ENCODE measurements at places on chromosomes 2 and 18. TPM values are rescaled to one million over a fixed set of nuclear protein-coding genes. Genes with fewer than 3 reads are reported as not detected.
A peak's percentile ranks its signal among the peaks of the same experiment; 100 is the strongest.

The SLC9A4 gene
- not detected for total RNA-seq

The IL36G gene
- 0.40 TPM for total RNA-seq

The FNDC4 gene
- 0.64 TPM for total RNA-seq

The TMEM169 gene
- total RNA-seq: 0.15 TPM

DNA sequence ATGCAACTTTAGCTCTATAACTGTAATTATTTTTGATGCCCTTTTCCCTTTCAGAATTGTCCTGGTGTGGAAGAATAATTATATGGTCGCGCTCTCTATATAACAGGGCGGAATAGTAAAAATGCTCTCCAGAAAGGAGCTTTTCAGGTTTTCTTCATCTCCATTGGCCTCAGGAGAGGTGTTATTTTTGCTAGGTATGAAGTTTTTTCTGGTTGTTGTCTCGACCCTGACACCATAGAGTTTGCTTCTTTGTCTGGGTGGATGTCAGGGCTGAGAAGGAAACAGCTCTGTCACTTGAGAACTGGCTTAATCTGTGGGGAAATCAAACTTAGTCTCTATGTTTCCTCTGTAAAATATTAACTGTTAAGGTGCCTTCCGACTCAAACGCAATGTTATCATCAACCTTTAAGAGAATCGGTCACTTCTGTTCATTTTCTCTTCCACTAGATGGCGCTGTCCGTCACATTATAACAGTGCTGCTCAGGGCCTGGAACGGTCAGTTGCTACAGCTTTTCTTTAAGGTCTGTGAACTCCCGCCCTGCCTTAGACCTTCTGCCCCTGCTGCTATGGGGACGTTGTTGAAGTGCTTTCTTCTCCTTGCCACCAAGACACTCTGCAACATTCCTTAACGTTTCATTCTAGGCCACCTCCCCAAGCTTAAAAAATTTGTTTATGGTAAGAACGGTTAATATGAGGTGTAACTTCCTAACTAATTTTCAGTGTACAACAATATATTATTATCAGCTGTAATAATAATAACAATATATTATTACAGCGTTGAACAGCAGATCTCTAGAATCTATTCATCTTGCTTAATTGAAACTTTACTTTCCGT, 23.8 kb upstream of the SERPINB12 start:
- peak; percentile 66 for DNase-seq

DNA sequence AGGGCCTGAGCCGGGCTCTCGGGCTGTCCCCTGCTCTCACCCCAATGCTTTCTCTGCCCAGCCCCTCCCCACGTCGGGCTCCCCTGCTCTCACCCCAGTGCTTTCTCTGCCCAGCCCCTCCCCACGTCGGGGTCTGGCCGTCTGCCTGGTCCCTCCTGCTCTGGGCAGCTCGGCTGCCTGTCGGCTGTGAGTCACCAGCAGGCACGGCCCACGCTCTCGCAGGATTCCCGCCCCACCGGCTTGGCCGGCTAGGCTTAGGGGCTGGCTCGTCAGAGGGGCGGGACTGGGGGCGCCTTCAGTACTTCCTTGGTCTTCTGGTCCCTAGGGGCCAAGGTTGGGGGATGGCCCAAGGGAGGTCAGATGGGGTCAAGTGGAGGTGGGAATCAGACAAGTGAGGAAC, 3.3 kb downstream of the BOK start:
- DNase-seq: peak; percentile 46

GRCh38 chr2:240604291-240604938, 17.9 kb downstream of the CAPN10 start:
- DNase-seq: peak; percentile 84

GRCh38 chr2:65057054-65057375, 799 bp downstream of the CEP68 start:
- no peak for DNase-seq

- DNase-seq: no peak
Observed at GRCh38 chr2:222722327-222722946, 51.0 kb downstream of the MOGAT1 start.

GRCh38 chr2:2324119-2324518, 7.0 kb downstream of the MYT1L start:
- DNase-seq: no peak

DNA sequence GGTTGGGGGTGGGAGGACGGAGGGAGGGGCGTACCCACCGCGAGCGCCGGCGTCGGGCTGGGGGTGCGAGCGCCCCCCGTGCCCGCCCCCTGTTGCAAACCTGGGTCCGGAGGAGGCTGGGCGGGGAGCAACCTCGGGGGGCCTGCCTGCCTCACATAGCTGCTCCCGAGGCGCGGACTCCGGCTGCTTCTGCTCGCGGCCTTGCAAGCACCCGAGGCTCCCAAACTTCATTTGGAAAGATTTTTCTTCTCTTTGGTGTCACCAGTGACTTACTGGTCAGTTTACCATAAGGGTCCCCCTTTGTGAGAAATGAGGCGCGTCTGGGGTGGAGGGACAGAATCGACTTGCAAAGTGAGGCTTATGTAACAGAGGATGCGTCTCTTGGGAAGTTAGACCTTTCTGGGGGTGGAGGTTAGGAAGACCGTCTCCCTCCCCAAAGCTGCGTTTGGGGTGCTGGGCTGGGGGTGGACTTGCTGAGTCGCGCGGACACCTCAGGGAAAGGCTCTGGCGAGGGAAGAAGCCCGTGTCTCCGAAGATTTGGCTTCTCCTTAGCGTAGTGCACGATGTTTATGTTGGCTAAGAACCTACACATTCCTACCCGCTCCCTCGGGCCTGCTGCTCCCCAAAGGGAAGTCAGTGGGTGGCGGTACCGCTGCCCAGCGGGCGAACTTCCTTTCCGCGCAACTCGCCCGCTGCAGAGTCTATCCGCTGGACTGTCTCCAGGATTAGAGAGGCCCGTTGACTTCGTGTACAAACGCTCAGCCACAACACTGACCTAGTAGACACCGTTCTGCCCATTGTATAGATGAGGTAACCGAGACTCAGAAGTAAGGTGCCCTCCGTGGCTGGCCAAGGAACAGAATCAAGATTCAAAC, 559 bp downstream of the TMEM37 start:
- peak; percentile 31 for DNase-seq

GRCh38 chr2:149399934-149400615, 69.7 kb downstream of the LYPD6 start:
- DNase-seq: no peak

DNA sequence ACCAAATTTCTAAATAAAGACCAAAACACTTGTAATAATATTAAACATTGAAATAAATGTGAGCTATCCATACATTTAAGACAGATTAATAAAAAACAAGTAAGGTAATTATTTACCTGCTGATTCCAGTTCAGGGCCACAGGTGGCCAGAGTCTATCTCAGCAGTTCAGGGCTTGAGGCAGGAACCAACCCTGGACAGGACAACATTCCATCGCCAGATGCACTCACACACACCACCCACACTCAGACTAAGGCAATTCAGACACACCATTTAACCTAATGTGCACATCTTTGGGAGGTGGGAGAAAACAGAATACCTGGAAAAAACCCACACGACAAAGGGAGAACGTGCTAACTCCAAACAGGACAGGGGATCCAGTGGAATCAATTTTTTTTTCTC, 14.1 kb upstream of the WDSUB1 start:
- DNase-seq: no peak

- DNase-seq: no peak
Observed at GRCh38 chr2:55620123-55620779, 2.8 kb upstream of the PPP4R3B start.

DNA sequence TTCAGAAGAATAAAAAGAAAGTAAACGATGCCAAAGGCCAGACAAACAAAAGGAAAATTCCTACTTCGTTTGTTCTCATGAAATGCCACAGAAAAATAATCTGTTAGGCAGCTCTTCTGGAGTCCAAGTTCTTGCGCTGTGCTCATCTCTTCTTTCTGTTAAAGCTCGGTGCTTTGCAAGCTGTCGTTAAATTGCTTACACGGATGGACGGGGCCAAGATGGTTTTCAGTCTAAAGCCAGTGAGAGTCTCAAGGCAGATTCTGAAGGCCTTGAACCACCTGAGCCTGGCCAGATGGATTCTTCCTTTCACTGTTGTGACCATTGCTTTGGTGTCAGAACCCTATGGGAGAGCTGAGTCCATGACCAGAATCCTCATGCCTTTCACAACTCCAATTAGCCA, 97.6 kb upstream of the RMDN2 start:
- no peak for DNase-seq

DNA sequence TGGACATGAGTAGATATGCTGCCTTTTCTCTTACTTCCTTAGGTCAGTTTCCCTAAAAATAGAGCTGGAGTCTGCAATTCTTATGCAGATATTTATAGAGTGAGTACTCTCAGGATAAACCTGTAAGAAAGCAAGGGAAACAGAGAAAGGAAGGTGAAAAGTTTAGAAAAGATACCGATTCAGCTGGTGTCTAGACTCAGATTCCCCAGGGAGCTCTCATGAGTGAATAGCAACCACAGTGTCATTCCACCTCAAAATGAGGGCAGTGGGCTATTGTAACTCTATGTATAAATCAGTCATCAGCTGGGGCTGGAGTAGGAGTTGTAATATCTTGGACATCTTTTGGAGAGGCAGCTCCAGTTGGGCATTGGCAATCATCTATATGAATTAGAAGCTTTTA, 1485.1 kb upstream of the TMEFF2 start:
- no peak for DNase-seq
